NCI-H524 (cell line): ENCODE measurements at places on chromosomes 3 and 15.
A peak's percentile ranks its signal among the peaks of the same experiment; 100 is the strongest.

GRCh38 chr15:70077188-70078147 is 20.2 kb downstream of the TLE3 start:
- no peak for DNase-seq

GRCh38 chr3:178446059-178446458 is 90.2 kb upstream of the KCNMB2 start:
- DNase-seq, result no peak

DNA sequence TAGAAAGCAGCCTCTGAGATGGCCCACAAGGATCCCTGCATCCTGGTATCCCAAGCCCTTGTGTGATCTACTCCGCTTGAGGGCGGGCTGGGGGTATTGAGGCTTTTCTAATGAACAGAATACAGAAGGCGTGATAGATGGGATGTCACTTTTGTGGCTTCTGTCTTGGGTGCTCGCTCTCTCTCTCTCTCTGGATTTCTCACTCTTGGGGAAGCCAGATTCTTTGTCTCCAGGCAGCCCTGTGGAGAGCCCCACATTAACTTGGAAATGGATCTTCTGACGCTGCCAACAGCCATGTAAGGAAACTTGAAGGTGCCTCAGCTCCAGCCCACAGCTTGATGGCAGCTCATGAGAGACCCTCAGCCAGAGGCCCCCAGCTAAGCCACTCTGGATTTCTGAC is 26.9 kb upstream of the SEC62 start:
- DNase-seq, result no peak

DNA sequence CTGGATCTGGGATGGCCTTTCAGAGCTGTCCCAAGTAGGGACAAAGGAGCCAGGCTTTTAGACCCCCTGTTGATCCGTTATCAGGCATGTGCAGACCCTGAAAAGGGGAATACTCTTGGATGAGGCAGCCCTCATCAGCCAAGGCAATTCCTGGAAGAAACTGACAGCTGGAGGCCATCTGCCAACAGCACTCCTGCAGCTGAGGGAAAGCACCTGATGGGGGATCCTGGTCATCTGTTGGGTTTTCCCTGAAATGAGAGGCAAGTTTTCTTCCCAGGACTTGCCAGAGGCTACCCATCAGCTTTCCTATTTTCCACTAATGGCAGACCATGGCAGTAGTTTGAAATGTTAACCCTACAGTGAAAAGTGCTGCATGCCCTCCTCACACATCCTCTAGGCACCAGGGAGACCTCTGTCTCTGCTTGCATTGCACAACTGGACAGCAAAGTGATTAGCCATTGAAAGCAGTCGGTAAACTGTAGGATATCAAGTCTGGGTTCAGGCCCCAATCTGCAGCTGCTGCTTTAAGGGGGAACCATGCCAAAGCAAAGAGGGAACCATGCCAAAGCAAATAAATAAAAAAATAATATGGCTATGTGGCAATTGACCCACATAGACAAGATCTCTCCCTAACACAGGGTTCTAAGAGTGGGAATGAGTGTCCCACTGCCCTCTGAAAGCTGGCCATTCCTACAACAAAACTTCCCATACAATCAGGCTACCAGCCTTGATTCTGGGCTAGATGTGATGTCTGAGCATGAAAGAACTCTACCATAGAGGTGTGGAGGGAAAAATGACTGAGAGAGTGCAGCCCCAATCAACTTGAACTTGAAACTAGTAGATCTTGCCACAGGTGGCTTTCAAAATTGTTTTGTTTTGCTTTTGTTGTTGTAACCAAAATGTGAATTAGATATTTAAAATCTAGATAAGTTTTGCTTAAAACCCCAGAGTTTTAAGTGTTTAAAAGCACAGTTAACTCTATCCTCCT is 232.0 kb upstream of the STT3B start:
- peak; percentile 26 for DNase-seq

GRCh38 chr3:141486496-141486745 is 406 bp upstream of the RASA2 start:
- no peak for DNase-seq
